ENCODE measurements at places on chromosomes 5 and 9.

- DNase-seq: no peak
Observed at GRCh38 chr5:37841203-37841602, 1.4 kb upstream of the GDNF start.

- DNase-seq: no peak
Observed at GRCh38 chr9:38687992-38688391, 31.9 kb downstream of the FAM240B start.

DNA sequence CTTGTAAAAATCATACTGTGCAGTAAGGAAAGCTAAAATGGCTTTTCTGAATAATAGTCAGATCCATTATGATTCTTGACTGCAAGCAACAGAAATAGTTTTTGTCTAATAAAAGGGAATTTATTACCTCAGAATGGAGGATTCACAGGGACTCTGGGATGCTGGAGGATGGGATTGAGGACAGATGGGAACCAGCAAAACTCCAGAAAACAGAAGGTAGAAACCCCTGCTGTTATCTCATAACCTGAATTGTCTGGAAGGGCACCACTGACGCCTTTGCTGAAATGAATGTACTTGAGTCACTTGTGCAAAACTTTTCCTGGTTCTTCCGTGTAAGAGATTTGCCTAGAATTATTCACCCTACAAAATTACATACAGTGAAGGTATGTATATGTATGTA, 58.6 kb upstream of the DMAC1 start:
- DNase-seq: no peak

DNA sequence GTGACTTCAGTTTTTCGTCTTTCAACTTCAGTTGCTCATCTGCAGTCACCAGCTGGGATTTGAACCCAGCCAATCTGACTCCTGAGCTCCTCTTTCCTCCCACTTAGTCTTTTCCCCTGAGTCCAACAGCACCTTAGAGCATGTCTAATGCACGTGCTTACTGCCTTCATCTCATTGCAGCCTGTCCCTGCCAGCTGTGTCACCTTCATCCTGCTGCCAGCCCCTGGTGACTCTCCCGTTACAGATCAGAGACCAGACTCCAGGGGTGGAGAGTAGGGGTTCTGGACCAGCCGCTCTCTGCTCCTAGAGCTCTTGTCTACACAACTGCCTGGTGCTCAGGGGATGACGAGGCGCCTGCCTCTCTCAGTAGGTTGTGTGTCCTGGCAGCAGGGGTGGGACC, 132.9 kb upstream of the LMX1B start:
- DNase-seq: no peak

DNA sequence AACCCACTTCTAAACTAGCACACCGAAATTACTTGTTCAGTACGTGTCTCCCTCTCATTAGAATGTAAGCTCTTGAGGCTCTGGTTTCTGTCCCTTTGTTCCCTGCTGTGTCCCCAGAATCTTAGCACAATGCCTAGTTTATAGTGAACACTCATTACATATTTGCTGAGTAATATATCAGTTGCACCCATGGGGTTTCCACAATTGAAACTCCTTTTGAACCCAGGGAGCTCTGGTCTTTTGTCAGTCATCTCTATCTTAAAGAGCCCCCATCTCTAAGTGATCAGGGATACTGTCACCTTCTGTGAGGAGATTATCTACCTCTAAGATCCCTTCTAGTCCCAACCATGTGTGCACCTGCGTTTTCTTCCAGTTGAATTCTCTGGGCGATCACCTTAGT, 12.8 kb downstream of the CAMK4 start:
- no peak for DNase-seq

Data from choroid plexus epithelial cell (primary cell).